ENCODE measurements at places on chromosomes 3 and 15.

GRCh38 chr3:127764841-127765362 is 57.4 kb downstream of the MGLL start:
- DNase-seq, result no peak

GRCh38 chr3:76754247-76754646 is 285.7 kb upstream of the ROBO2 start:
- DNase-seq, result no peak

GRCh38 chr3:115092220-115092791 is 54.8 kb downstream of the ZBTB20 start:
- DNase-seq, result no peak

DNA sequence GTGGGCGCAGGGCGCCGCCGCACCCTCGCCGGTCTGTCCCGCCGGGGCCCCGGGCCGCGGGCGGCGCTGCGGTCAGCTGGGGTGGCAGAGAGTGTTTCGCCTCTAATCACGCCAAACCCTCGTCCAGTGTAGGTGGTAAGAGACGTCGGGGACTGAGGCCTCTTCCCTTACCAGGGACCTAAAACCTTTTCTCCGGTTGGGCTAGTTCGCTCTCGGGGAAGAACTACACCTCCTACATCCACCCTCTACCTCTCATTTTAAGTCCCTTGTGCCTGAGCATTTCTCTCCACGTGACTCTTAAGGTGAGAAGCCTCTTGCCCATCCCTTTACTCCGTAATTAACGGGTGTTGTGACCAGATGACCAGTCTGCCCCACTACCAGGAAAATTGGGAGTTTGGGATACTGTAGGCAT is 520 bp downstream of the TMEM42 start:
- no peak for DNase-seq

GRCh38 chr3:13124631-13125030 is 51.4 kb upstream of the IQSEC1 start:
- DNase-seq, result no peak

DNA sequence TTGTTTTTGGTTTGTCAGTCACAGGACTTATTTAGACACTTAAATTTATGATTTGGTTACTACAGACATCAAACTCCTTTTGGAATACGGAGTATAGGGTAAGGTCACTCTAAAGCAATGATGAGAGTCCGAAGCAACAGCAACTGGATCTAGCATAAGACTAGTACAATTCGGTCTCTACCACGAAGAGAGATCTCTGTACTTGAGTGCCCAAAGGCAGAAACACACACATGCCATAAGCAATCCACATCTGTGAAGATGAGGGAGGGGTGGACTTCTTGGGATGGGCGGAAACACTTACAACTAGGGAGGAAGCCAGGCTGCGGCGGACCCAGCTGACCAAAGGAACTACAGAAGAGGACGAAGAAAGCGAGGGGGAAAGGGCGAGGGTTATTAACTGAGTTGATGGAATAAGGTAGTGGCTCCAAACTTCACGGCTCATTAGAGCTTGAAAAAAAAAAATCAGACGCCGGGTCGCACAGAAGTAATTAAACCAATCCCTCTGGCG is 595 bp downstream of the DPH6 start:
- DNase-seq, result no peak

GRCh38 chr3:153290268-153291015 is 128.4 kb downstream of the RAP2B start:
- no peak for DNase-seq

- DNase-seq, result no peak
Measured at GRCh38 chr15:55060836-55061235, 135.9 kb downstream of the RSL24D1 start.
